ENCODE measurements at places on chromosomes 5 and 9.

GRCh38 chr9:82970359-82970758, 92.6 kb downstream of the RASEF start:
- DNase-seq, result no peak

- DNase-seq, result no peak
These were observed 169.9 kb downstream of the FANCC start for GRCh38 chr9:95147452-95148207.

DNA sequence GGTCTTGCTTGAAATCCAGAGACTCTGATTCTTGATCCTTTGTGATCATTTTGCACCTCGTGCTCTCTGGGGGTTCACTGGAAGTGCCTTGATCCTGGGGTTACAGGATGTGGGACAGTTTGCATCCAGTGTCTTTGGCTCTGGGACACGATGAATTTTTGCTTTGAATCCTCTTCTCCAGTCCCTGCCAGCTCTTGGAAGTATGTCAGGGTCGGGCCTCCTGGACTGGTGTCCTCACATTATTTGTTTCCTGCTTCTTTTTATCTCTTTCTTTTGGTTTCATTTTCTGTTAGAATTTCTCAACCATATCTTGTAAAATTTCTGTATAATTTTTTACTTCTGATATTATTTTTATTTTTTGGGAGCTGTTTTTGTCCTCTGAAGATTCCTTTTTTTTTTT, 34.2 kb downstream of the SECISBP2 start:
- DNase-seq, result no peak

DNA sequence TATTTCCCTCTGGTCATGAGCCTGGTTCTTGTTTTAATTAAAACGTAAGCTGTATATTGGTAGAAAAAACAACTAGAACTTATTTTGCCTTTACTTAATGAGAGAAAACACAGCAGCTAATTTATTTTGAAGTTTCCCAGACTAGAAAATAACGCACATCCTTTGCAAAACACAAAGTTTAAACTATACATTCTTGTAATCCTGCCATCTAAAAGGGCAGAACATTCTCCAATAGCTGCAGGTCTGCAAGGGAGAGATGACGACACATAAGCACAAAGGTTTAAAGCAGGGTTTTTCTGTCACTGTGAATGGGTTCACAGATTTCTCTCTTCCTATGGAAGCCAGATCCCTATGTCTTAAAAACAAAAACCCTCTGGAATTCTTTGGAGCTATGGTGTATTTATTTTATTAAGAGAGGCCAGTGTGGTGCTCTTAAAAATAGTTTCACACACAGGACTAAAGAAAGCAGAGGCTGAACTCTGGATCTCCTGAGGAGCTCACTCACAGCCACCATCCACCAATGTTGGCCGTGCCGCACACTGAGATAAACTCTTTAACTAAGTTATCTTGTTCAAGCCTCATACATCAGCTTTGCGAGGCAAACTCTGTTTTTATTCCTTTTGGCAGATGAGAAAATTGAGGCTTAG, 82.4 kb downstream of the SNCAIP start:
- no peak for DNase-seq

- DNase-seq, result no peak
These were observed 348.0 kb downstream of the SEMA5A start for GRCh38 chr5:9197881-9198260.

DNA sequence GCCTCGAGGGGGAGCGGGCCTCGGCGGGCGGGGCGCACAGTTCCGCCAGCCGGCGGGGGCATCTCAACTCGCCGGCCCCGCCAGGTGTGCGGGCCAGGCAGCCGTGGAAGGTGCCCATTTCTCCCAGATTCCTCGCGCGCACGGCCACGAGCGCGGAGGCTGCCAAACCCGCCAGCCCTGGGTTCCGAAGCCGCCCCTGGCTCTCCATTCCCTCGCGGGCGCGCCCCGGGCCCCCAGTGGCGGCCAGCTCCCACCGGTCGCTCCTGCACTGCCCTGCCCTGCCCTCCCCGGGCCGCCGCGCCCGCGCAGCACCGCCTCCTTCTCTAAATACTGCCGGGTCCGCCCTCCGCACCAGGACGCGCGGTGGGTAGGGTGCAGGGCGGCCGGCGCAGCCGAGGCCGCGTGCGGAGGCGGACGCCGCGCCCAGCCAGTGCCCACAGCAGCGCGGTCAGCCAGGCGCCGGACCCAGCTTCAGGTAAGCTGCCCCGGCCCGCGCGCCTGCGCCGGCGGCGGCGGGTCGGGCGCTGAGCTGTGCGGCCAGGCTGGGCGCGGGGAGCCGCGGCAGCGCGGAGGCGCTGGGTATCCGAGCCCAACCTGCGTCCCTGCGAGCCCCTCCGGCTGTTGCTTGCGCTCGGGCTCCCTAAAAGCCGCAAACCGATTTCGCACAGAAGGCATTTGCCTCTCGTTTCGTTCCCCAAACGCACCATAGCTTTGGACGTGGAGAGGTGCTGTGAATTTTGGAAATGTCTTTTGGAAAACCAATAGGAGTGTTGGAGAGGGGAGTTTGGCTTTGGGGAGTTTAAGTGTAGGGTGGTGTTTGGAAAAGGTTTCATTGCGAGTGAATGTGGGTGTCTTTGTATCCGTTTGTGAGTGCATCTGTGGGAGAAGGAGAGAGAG, at the start of gene TMEM171:
Gene TMEM171 (plus strand): TSS at position 354 of the 897 bp plus-strand sequence. CDS start 2,799 bp downstream, outside the sequence.
- DNase-seq, result no peak

Data from iPS DF 6.9 (cell line).